ENCODE measurements at places on chromosomes 5 and 9.
A peak's percentile ranks its signal among the peaks of the same experiment; 100 is the strongest.

GRCh38 chr5:177526191-177526590 is 9.4 kb upstream of the DDX41 start:
- DNase-seq, result no peak

- DNase-seq, result no peak
These were observed 16.3 kb upstream of the SLC36A2 start for GRCh38 chr5:151363673-151364072.

- DNase-seq, result no peak
These were observed 35.0 kb downstream of the MYO10 start for GRCh38 chr5:16901021-16901644.

DNA sequence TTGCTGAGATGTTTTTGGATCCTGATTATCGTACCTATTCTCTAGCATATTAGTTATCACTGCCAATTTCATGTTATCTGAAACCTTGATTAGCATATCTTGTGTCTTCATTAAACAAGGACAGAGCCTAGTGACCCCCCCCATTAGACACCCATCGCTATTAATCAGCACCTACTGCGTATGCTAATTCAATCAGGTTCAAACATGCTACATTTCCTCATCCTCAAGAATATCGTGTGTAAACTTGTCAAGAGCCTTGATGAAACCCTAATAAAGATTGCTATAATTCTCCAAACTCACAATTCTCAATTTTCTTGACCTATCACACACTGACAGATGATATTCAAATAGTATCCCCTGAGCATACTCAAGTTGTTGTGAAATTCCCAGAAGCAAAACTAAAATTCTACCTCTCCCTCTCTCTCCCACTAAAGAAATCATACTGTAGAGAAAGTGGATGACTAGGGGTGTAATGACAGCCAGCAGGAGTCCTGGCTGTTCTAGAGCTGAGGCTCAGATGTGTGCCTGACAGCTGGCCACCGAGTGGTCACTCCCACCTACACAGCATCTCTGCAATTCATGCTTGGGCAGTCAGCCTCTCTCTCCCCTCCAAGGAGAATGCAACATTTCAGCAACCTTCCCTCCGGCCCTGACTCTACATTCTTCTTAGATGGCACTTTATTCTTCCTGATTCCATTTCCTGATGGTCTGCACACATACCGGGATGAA is 9.2 kb upstream of the ZNF354A start:
- DNase-seq, result no peak

- DNase-seq, result peak; percentile 57
These were observed 111.3 kb downstream of the FER start for GRCh38 chr5:108858959-108859358.

- DNase-seq, result no peak
These were observed 616.6 kb downstream of the GABRG2 start for GRCh38 chr5:162684145-162684544.

- no peak for DNase-seq
These were observed 205.3 kb downstream of the DEPDC1B start for GRCh38 chr5:60494635-60495034.

- no peak for DNase-seq
These were observed 35.0 kb downstream of the ADAMTS6 start for GRCh38 chr5:65446682-65447081.

DNA sequence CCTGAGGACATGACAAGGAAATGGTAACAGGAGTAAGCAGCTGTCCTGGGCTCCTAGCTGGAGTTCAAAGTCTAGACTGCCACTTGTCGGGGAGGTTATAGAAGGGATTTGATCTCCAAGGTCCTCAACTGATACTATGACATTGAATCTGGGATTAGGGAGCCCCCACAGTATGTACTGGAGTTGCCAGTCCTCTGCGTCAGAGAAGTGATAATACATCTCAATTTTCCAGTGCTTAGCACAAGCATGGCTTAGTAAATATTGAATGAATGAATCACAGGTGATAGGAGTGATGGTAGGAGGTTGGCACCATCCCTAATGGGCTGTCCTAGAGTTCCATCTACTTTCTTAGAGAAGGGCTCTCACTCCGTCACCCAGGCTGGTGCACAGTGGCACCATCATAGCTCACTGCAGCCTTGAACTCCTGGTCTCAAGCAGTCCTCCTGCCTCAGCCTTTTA is 6.2 kb upstream of the TPM2 start:
- DNase-seq, result no peak

- DNase-seq, result peak; percentile 92
These were observed 171.6 kb upstream of the OTULINL start for GRCh38 chr5:14410068-14410393.

DNA sequence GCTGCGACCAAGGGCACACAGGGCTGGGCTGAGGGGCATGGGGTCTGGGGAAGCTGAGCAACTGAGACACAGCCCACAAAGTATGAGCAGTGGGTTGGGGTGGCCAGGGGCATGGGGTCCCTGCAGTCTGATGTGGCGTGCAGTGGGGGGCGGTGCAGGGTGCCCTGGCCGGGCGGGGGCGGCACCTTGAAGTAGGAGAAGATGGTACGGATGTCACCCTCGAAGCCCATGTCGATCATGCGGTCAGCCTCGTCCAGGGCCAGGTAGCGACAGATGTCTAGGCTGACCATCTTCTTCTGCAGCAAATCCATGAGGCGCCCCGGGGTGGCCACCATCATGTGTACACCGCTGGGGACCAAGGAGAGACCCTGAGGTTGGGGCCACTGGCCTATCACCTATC is 3.3 kb downstream of the DDX41 start:
- no peak for DNase-seq

GRCh38 chr5:16776611-16777251 is 159.4 kb downstream of the MYO10 start:
- peak; percentile 18 for DNase-seq

- DNase-seq, result peak; percentile 23
These were observed 355.0 kb upstream of the PANK3 start for GRCh38 chr5:168934169-168934568.

GRCh38 chr9:104743376-104743985 is 4.0 kb upstream of the NIPSNAP3A start:
- DNase-seq, result peak; percentile 79

GRCh38 chr5:111635916-111636570 is 121.0 kb downstream of the NREP start:
- DNase-seq, result peak; percentile 24

DNA sequence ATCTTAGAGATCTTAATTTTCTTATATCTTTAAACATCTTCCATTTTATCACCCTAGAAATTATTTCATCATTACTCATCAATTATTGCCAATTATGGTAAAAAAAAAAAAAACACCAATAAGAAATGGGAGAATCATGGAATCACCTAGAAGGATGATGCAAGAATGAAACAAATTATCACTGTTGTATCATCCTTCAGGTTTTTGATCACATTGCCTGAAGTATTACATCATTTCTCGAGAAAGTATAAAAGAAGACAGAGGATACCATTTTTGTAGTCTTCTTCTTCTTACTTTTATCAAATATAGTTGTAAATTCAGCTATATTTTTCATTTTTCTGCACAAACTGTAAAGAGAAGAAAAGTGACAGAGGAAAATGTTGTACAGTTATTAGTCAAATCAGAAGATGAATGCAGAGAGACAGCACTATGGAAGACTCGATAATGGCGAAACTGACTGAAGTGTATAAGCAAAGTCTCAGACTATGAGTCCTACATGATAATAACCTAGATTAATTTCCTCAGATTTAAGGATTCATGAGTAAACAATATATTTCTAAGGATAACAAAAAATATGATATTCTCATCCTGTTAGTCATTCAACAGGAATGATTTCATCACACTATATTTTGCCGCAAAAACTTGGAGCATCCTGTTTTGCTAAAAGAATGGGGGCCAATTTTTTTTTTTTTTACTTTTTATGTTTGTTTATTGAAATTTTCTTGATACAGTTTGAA is 5.9 kb upstream of the STC2 start:
- DNase-seq, result peak; percentile 75

- peak; percentile 67 for DNase-seq
These were observed 155.7 kb downstream of the RMI1 start for GRCh38 chr9:84136119-84136868.

DNA sequence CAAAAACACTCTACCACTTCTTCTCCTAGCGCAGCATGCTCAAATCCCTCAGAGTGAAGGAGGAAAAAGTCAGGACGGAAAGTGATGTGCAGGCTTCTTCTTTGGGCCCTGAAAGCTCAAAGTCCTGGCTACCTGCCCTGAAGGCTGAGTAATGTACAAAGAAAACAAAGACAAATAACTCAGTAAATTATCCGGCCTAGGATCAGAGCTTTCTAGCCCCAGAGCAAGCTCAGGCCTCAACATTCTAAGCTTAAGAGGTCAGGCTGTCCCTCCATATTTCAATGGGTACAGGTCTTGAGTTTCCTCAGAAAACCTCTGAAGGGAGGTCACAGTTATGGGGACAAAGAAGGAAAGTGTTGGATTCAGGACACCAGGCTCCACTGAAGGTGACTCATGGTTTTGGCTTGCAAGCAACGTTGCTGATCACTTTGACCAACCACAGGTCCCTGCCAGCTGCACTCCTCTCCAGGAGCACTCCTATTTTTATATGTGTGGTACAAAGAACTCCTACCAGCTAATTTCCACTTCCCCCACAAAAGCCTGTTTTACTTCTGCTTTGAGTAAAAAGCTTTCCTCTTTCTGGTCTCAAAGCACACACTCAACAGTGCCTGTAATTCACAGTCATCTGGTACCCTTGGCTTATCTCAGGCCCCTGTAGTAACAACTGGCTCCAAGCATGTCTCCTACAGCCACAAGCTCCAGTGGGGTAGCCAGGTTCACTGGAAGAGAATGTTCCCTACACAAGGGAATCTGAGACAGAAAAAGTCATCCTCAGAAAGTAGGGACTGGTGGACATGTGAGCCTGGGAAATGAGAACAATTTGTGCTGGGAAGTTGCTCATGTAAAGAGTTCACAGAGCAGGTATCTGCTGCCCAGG is 115.7 kb downstream of the UGCG start:
- peak; percentile 96 for DNase-seq

DNA sequence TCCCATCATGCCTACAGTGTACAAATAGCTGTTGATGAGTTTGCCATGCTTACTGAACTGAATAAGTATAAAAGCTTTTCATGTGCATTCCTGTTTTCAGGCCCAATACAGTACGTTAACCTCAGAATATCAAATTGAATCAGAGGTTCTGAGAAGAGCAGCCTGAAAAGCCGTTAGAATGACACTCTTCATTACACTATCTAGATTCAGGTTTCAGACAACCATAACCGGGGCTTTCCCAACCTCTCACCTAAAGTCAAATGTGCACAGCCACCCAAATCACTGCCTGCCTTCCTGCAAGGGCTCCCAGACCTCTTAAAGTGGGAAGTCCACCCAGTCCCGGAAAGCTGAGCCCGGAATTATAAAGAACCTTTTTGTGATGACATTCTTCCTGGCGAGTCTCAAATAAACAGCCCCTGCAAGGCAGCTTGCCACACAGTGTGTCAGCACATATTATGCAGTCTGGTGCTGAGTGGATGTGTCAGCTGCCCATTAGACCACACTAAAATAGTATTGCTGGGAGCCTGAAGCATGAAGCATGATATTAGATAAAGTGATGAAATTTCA is 245.8 kb downstream of the TLE4 start:
- peak; percentile 3 for DNase-seq

DNA sequence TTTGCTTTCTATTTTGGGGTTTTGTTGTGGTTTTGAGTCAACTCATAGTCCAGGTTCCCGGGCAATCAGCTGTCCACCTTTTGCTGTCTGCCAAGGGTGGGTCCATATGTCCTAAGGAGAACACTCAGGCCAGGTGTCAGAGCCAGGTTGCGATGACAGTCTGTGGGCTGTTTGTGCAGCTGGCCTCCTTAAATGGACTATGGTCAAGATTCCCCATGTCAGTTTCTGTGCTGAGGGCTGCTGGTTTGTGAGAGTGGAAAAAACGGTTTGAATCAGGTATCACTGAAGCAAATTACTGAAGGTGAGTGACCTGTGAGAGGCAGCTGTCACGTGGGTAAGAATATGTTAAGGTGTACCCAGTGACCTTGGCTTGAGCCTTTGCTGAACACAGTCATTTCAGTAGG is 33.0 kb downstream of the SNX30 start:
- DNase-seq, result no peak

GRCh38 chr5:121949885-121950284 is 11.9 kb upstream of the SRFBP1 start:
- DNase-seq, result peak; percentile 70

DNA sequence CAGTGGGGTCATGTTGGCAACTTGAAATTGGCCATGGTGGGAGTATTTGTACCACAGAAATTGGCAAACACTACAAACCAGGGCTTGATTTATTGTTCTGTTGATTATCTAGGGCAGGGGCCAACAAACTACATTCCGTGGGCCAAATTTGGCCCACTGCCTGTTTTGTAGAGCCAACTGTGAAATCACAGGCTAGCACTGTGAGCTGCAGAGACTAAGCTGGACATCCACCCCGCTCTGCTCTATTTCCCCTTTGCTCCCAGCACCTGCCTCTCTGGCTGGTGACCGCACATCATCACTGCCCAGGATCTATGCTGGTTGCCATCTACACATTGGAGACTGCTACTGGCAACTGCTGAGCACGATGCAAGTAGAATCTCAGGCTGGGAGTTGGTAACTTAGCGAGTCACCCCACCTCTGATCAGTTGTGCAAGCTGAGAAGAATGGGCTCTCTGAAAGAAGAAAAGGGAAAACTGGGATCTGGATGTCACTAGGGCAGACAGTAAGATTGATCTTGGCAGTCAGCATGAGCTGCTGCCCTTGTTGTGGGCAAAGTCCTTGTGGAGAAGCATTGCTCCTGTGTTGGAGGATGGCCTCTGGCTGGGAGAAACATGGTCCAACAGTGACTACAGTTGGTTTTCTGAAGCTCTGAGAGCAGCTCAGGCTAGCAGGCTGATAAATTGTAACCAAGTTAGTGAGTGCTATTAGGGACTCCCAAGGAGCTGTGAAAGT is 144.7 kb upstream of the RAD23B start:
- peak; percentile 31 for DNase-seq

DNA sequence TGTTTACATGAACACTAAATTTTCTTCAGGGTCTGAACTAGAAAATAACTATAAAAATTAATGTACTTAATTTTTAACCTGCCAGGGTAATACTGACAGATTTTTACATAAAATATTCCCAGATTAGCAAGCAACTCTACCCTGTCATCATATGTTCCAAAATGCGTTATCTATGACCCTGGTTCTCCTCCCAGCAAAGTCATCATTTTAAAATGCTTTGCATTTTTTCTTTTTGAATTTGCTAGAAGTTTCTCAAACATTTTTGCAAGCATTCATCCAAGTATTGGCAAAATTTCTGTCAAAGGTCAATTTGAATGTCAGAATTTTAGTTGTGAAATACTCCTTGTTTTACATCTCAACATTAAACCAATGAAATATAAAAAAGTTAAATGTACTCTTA is 144.5 kb upstream of the FTMT start:
- DNase-seq, result no peak

DNA sequence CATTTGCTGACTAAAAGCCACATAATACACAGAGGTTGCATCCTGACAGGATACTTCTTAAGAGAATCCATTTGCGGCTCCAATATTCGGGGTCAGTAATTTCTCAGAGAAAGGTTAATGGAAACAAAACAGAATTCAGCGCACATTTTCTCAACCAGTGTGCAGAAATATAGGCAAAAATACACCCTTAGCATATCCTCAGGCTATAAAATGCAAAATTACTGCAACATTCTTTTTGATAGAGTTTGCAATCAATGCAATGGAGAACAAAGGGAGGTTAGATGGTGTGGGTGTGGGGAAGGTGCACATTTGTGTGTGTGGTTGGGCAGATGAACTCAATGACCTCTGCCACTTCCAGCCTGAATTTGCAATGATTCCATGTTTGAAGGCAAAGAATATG is 35.4 kb upstream of the ACO1 start:
- no peak for DNase-seq
